ENCODE measurements at places on chromosomes 5 and 9.

GRCh38 chr5:154727361-154727760, 27.8 kb upstream of the LARP1 start:
- DNase-seq, result no peak

- no peak for DNase-seq
These were observed 325.2 kb downstream of the DRD1 start for GRCh38 chr5:175118700-175119309.

GRCh38 chr5:150121448-150122157, 34.0 kb downstream of the PDGFRB start:
- no peak for DNase-seq

- DNase-seq, result no peak
These were observed 15.7 kb downstream of the PCDH12 start for GRCh38 chr5:141942185-141942857.

GRCh38 chr9:109013679-109014607, 644 bp upstream of the CTNNAL1 start:
- peak; percentile 43 for DNase-seq

GRCh38 chr5:10860645-10861422, 99.8 kb upstream of the DAP start:
- DNase-seq, result no peak

DNA sequence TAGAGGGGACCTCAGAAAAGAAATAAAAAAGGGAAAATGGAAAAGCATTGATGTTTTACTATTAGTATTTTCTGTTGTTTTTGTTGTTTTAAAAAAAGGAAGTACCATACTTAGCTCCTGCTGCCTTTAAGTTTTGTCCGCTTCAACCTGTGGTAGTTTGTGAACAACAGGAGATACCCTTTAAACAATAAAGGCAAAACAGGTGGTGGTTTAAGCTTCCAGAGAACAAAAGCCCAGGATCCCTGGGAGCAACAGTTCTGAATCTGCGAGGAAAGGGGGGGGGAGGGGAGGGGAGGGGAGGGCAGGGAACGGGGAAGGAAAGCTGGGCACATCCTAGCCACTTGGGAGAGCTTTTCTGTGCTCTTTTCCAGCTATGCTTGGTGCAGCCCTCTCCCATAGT, 2.1 kb upstream of the PSIP1 start:
- no peak for DNase-seq

DNA sequence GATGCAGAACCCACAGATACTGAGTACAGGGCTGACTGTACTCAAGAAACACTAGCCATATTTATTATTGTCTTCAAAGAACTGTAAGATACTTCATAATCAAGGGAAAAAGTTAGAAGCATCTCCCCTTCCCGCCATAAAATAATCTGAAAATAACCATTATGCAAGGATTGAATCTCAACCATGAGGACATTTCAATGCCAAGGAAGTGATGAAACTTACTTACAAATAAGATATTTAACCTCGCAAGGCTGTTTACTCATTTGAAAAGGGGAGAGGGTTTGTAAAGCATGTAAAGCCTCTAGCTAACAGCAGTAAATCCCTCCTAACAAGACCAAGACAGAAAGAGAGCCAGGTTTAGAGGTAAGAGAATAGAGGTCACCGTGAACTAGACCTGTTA, 6.3 kb downstream of the MYO10 start:
- DNase-seq, result no peak

DNA sequence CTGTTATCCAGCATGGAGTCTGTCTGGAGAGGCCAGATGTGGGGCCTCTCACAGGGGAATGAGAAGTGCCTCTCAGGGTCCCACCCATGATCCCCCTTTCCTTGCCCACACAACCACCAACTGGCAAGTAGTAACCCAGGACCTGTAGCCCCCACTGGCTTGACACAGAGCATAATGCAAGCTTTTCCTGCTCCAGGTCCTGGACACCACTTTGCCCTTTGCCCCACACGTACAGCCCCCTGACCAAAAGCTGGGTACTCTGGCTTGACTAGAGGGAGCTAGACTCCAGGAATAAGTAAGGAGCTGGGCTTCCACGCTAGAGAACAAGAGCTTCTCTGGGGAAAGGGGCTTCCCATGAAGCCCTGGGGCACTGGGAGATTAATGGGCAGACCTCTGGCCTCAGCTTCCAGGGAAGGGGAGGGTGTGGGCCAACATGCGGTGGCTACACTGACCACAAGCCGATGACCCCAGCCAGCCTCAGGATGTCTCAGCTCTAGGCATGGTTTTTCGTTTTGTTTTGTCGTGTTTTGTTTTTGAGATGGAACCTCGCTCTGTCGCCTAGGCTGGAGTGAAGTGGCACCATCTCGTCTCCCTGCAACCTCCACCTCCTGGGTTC, 109.5 kb downstream of the C9orf50 start:
- DNase-seq, result no peak

- no peak for DNase-seq
These were observed 217.4 kb upstream of the ADAMTSL1 start for GRCh38 chr9:18256568-18256967.

DNA sequence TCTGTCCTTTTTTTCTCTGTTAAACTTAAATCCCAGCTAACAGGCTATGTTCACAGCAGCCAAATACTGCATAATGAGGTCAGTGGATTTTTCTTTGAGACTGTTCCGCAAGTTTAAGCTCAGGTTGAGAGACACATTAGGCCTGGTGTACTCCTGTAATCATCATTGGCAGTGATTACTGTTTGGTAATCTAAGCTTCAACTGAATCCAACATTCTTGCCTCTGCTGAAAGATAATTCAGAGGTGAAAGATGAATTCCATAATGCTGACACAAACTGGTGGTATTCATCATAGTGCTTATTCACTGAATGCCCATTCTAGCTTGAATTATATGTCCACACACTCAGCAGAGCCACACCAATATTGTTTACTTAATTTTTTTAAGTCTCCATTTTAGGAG, 108.5 kb downstream of the NFIB start:
- peak; percentile 55 for DNase-seq

DNA sequence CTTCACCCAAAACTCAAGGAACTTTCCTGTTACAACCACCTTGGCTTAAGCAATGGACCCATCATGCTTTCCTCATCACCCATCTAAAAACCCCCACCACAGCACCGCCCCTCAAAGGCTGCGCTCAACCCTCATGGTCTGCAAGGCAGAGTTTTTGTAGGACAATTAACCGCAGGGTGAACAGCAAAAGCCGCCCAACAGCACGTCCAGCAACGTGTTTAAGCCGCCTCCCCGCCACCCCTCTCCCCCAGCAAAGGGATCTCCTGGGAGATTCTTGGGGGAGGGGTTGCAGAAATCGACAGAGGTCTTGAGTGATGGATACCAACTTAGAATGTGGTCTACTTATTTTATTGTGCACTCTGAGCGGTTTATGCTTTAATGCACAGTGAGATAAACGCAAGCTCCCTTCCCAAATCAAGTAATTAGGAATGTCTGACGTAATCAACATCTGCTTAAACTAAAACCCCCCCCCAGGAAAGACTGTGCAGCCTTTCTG, 1.9 kb downstream of the ROR2 start:
- DNase-seq, result no peak

DNA sequence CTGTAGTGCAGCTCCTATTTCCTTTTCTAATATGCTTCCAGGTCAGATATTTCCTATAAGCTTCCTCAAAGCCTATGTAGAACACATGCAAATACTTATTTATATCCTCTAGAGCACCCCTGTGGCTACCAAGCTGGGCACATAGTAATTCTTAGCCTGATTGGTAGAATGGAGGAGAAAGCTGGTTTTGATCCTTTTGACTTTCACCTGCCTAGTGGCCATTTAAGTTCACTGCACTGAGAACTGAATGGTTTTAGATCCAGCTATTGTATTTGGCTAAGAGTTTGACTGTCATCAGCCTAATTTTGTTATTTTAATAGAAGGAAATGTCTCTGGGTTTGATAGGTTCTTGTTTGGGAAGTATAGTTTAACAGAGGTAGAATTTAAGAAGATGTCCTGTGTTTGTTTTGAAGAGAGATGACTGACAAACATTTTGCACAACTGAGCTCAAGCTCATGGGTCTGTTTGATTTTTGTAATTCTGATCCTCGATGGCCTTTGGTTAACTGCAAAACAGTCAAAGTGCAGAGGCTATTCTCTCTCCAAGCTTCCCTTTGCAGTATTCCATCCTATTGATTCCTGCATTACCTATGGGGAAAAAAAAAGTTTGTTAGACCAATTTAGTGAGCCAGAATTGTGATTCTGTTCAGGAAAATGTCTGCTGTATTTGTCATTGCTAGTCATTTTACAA, 85.4 kb downstream of the KCNN2 start:
- DNase-seq, result no peak

DNA sequence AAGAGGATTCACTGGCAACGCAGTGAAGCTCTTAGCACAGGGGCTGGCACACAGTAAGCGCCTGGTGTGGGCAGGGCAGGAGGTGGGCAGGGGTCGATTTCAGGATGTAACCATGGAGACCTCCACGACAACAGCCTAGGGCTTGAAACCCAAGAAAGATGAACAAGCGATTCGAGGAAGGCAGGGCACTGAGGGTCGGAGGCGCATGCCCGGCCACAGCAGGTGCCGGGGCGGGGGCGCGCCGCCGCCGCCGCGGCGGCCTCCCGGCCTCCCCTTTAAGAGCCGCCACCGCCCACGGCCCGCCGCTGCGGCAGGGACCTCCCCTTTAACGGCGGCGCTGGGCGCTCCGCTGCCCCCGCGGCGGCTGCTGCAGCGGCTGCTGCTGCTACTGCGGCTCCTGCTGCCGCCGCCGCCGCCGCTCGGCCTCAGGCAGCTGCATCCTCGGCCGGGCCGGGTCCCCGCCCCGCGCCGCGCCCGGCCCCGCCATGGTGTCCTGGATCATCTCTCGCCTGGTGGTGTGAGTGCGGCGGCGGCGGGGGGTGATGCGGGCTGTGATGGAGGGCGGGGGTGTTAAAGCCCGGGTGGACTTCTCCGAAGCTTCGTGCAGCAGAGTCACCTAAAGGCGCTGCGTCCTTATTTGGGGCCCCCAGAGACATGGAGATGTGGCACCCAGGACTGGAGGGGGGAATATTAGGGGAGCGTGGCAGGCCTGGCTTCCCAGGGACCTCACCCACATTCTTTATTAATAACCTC, at the start of gene REEP2:
REEP2 (plus strand) TSS at position 334 of the 753 bp plus-strand sequence; CDS start at position 486, 152 bp downstream.
- no peak for DNase-seq

- no peak for DNase-seq
These were observed 67.7 kb upstream of the SPOCK1 start for GRCh38 chr5:137566780-137567179.

DNA sequence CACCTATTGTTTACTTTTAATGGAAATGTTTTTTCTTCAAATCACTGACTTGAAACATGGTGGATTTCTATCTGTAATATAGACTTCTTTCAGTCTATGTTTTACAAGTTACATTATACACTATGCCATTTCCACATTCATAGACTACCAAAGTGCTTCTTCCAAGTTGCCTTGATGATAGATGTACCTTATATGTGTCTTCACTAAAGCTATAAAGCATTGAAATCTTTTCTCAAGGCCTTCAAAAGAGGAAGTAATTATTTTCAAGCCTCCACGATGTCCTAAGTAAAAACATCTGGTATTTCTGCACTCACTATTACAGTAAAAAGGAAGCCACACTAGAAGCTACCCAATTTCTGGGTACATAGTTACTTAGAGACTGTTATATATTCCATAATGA, 113.3 kb downstream of the FGF10 start:
- DNase-seq, result no peak

GRCh38 chr5:158701406-158702177, 398.1 kb downstream of the EBF1 start:
- DNase-seq, result peak; percentile 54

- DNase-seq, result no peak
These were observed 58.2 kb downstream of the GALNT10 start for GRCh38 chr5:154248691-154249090.

DNA sequence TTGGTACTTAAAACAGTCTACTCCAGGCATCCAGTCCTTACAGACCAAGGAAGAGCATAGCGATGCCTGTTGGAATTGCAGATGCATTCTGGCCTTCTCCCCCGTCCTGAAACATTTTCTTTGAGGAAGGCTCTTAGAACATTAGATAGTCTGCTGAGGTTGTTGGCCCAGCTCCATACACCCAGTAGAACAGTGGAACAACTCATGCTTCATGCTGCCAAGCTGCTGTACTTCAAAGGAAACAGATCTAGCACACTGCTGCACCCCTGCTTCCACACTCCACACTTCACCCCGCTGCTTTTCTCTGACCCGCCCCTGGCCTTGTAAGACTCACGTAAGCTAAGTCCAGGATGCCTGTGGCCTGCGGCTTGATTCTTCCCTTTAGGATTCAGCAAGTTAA, 33.4 kb upstream of the NCS1 start:
- DNase-seq, result peak; percentile 96

- no peak for DNase-seq
These were observed 796.5 kb upstream of the ARRDC3 start for GRCh38 chr5:92179651-92180050.

DNA sequence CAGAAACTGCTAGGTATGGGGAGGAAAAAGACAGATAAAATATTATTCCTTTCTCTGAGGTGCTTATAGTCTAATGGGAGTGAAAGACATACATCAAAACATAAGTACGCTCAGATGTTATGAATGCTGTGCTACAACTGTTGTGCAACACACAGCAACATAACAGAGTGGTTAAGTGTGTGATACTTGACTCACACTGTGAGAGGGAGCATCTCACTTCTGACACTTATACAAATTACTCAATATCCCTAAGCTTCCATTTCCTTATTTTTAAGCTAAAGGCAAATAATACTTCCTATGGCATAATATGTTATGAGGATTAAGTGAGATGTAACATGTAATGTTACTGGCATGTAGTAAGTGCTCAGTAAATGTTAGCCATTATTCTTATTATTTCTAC, 110.6 kb upstream of the FER start:
- peak; percentile 25 for DNase-seq

- DNase-seq, result no peak
These were observed 227.5 kb upstream of the NR4A3 start for GRCh38 chr9:99594056-99594780.

DNA sequence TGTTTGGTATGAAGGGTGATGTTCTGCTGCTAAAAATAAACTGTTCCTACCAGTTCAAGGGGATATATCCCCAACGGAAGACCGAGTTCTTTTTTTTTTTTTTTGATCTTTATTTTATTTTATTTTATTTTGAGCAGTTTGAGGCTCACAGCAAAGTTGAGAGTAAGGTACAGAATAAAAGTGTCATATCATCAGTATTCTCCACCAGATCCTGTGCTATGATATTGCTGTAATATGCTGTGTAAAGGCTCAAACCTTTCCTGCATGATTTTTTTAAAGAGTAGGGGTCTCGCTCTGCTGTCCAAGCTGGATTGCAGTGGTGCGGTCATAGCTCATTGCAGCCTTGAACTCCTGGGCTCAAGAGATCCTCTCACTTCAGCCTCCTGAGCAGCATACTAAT, 34.8 kb upstream of the DHFR start:
- DNase-seq, result no peak

DNA sequence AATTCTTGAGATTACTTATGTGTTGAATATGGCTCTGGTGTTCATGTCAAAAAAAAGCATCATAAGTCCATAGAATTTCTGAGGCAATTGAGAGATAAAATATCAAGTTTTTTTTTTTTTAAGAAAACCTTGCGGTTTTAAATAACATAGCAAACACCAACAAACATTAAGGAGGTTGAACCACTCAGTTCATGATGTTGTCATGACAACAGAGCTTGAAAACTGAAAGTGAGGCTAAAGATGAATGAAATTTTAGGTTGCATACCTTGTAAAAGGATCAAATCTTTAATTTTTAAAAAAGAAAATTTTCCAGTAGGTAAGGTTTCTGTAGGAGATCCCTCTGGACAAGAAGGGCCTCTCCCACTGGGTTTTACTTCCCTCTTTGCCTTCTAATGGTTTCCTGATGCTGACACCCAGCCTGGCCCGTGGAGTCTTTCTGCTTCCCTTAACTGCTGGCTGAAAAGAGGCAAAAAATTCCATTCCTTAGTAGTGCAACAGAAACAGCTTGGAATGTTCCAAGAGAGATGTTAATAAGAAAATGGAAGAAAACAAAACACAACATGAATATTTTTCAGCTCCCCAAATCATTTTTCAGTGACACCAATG, 60.0 kb upstream of the FER start:
- no peak for DNase-seq

All from skeletal muscle cell (primary cell).